Activated CD4-positive, CD25-positive, alpha-beta regulatory T cell (primary cell): ENCODE measurements at places on chromosomes 7 and 10.

DNA sequence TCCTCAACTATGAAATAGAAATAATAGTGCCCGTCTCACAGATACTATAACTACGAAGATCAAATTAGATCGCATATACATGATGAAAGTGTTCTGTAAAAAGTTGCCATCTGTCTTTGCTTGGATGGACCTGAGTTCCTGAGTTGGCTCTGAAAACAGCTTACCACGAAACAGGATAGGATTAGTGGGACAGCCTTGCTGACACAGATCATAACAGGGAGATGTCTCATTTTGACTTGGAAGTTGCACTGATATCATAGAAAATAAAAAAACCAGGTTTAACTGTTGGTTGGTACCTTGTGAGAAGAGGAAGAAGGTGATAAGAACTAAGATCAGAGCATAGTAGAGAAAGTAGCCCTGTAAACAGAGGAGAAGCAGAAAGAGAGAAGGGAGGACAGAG is 79.3 kb upstream of the AGBL3 start:
- DNase-seq = no peak

GRCh38 chr7:44134943-44135628 is 6.0 kb downstream of the MYL7 start:
- DNase-seq = no peak

DNA sequence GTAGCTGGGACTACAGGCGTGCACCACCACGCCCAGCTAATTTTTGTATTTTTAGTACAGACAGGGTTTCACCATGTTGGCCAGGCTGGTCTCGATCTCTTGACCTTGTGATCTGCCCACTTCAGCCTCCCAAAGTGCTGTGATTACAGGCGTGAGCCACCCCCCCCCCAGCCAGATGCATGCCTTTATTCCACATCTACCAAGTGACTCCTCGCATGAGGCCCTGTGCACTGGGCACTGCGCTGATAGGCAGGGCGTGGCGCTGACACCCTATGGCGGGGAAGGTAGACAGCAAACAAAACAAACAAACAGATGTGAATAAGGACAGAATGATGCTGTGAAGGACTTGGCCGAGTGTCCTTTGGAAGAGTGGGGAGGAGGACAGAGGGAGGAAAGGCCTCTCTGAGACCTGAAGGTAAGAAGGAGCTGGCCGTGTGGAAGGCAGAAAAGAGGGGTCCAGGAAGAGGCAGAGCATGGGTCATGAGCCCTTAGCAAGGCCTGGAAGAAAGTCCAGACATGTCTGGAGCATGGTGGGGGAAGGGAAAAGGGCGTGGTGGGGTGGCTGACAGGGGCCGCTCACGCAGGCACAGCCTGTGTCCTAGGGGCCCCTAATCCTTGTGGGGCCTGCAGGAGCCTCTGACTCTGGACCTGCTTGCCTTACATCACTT is 47.5 kb upstream of the CACUL1 start:
- DNase-seq = no peak

DNA sequence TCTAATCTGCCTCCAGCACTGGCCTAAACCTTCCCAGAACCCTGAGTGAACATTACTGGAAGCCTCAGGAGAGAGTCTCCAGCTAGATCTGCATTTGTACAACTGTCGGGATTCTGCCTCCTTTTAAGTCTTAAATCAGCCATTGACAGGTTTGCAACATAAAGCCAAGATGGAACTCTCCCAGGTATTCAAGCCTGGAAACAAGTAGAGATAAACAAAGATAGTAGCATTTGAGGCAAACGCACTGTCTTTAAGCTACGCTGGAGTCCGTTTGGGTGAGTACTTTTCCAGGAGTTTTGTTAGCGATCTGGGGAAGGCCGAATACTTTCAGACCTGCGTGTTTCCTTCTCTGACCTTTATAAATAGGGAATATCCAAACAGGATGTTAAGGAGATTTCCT is 317.2 kb upstream of the FZD8 start:
- DNase-seq = no peak

- no peak for DNase-seq
Measured at GRCh38 chr10:22702348-22702747, 12.0 kb downstream of the PIP4K2A start.

GRCh38 chr10:11183015-11183414 is 165.3 kb downstream of the CELF2 start:
- no peak for DNase-seq

- DNase-seq = no peak
Measured at GRCh38 chr7:26594553-26594952, 269.8 kb downstream of the SKAP2 start.

GRCh38 chr7:7706556-7707172 is 11.7 kb downstream of the RPA3 start:
- no peak for DNase-seq

DNA sequence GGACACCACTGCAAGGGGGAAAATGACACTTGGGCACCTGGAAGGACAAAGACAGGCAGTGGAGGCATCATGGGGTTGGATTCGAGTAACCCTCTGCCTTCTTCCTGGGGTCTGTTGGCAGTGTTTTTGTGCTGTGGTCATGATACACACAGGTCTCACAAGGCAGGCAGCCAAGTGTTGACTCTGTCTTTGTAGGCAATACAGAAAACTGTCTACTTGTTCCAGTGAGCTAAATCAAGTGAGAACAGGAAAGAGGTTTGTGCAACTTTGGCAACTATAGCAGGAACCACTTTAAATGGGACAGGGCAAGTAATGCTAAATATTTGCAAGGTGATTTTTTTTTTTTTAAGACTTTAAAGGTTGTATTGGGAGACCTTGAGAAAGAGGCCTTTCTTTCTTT is 578.6 kb upstream of the GALNT17 start:
- no peak for DNase-seq

DNA sequence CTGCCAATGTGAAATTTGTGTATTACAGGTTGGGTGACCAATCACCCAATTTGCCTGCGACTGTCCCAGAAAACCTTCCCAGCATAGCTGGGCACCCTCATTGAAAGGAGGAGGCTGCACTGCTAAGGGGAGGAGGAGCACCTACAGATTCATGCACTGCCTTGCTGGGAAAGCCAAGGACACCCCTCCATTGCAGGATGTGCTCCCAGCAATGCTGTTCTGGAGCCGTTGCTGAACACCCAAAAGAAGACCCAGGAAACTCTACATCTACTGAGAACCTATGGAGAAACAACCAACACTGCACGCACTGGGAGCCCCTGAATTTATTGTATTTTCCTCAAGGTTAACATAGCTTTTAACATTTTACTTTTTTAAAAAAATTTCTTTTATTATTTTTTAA is 238.2 kb upstream of the GRB10 start:
- no peak for DNase-seq

DNA sequence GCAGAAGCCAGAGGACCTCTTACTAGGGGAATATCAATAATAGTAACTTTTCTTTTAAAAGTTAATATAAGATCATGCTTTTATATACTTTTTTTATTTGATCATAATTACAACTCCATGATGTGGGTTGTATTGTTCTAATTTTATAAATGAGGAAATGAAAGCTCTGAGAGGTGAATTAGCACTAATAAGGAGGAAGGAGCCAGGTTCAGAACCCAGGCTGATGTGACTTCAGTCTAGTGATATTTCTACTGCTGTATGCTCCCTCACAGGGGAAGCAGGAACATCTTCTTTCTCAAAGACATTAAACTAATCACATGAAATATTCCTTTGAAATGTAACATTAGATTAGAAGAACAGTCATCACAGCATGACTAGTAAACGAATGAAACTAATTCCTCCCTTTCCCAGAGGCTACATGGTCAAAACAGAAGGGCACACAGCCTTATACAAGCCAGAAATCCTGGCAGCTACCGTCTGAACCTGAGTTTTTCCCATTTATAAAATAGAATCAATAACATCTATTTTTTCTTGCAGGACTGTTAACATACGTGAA is 81.4 kb upstream of the GJD4 start:
- DNase-seq = no peak

- no peak for DNase-seq
Measured at GRCh38 chr7:98869027-98869596, 702 bp downstream of the TMEM130 start.

- DNase-seq = no peak
Measured at GRCh38 chr10:133379152-133379800, at the start of gene PAOX. TSS of gene PAOX (plus strand) at chr10:133379262. CDS start at chr10:133379317, 55 bp downstream.

DNA sequence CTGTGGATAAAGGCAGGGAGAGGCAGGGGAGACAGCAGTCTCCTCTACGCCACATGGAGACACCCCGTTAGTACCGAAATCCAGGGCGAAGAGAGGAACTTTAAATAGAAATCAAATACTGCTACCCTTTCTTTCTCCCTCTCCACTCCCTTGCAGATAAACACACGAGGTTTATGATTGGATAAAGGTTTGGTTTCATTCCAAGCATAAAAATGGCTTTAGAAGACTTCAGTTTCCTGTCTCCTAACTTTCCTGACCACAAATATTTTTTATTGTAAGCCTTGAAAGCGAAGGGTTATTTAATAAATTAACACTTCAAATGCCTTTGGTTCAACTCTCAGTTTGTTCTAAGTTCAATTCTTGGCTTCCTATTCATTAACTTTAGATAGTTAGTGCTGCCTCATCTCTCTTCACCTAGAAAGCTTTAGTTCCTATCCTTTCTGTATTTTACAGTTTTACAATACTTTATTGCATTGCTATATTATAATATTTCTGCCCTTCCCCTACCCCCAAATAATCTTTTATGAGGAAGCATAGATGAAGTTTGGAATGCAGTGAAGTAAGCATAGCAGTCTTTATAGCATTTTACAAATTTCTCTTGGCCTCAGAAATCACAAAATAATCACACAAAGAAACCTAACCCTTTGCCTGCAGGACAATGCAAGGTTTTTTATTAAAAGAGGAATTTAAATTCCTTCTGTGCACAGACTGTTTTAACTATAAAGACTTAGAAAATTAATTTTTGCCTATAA is 31.5 kb upstream of the ARID5B start:
- DNase-seq = no peak

DNA sequence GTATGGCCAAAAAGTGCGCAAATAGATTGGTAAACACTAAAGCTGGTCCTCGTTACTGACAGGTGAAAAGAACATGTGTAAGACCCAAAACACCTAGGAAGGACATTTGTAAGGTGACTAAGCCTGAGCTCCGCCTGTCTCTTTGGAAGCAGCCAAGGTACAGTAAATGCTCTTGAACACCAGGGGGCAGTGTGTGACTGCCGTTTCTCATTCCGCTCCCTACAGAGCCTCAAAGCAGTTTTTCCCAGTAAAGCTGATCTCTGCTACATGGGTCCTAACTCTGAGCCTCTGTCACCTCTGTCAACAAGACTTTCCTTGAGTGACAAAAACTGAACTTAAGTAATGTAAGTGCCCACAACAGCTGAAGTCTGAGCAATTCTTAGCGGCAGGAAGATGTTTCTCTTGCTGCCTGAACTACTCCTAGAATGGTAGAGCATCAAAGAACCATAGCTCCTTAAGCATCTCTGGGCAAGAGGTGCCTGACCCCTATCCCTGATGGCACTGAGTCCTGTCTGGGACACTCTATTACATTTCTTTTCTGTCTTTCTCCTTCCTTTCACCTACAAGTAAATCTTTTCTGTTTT is 238.0 kb upstream of the INHBA start:
- DNase-seq = no peak

- no peak for DNase-seq
Measured at GRCh38 chr10:15620337-15620736, 99.4 kb downstream of the ITGA8 start.

- no peak for DNase-seq
Measured at GRCh38 chr10:86649471-86650150, 4.7 kb upstream of the OPN4 start.

DNA sequence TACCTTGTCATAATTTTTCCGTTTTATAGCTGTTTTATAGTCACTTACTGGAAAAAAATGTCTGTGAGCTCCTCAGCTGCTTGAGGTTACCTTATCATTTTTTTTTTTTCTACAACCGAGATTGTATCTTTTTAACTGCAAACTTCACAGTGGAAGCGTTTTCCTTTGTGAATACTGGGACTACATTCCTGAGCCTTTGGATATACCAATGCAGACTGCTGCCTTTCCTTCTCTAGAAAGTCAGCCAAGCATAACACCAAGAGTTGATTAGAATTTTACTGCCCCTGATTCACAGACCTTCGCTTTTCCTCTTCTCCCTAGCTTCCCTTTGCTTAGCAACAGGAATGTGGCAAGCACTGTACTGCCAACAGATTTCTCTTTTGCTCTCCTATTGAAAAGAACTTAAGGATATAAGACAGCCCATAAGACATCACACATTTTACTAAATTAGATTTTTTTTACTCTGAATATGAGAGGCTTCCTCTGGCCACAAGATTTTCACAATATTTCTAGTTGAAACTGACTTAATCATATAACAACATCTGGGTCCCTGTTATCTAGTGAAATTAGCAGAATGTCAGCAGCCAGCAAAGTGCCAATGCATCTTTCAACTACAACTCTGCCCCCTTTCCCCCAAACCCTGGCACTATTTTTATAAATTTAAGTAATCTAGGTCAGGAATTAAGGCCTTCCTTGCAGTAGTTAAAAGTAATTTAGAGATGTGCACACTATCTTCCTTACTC is 170.6 kb downstream of the PRKG1 start:
- DNase-seq = no peak

GRCh38 chr10:128744811-128745305 is 618.6 kb upstream of the MKI67 start:
- no peak for DNase-seq

- DNase-seq = no peak
Measured at GRCh38 chr7:36509962-36510361, 120.3 kb downstream of the ANLN start.

- no peak for DNase-seq
Measured at GRCh38 chr10:5666008-5666840, at the start of gene ASB13. TSS of gene ASB13 (minus strand) at chr10:5666595. CDS start at chr10:5666551, 44 bp downstream.

DNA sequence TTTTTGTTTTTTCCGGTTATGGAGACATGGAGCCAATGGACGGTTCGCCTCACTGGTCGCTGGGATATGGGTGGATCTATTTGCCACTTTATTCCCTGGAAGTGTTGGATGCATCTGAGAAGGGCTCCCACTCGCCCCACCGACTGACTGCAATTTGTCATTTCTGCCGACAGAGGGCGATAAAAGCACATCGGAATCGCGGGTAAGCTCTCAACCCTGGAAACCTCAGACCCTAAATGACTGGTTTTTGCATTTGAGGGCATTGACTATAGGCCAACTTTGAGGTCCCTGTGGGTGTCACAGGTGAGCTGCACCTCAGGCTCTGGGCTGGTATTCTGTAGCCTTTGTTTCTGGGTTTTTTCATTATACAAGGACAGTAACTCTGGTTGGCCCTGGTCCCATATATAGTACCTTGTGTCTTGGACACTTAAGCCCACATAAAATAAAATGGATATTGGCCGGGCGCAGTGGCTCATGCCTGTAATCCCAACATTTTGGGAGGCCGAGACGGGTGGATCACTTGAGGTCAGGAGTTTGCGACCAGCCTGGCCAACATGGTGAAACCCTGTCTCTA is 11.9 kb upstream of the OPALIN start:
- peak; percentile 35 for DNase-seq

- no peak for DNase-seq
Measured at GRCh38 chr10:53491774-53492173, 719.2 kb upstream of the MBL2 start.
